Stimulated activated CD8-positive, alpha-beta memory T cell treated with anti-CD3 and anti-CD28 coated beads, Interleukin-4, amount 100 ng/mL, for 1 hour (primary cell): ENCODE measurements at places on chromosomes 1 and 21.

GRCh38 chr1:211643324-211644212 is 31.9 kb downstream of the NEK2 start:
- no peak for DNase-seq

DNA sequence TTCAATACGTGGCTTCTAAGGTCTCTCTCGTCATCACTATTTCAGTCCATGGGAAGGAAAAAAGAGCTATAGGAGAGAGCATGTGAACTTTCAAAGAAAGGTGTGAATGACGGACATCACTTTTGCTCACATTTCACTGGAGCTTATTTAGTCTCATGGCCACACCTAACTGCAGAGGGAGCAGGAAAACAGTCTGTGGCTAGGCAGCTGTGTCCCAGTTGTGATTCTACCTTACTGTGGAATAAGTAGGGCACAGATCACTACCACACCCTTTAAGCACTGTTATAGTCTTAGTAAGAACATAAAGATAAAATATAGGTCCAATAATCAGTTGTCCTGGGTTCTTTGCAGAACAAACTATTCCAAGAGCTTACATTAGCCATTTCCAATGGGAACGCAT is 192.9 kb downstream of the NRIP1 start:
- DNase-seq, result no peak

DNA sequence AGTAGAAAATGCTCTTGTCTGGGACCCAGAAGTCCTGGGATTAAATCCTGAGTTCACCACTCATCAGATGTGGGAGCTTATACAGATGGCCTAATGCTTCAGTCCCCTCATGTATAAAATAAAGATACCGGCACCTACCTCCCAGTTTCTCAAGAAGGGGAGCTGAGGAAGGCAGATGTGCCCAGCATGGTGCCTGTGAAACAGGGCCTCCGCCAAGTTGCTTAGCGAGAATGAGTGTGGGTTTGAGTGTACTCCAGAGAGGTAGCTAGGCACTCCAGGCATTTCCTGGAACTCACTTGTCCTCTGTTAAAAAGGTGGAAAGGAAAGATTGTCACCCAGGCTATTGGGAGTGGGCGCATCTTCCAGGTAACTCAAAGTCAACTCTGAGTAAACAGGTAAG is 37.8 kb downstream of the IER5 start:
- no peak for DNase-seq

GRCh38 chr1:12230549-12231275 is 882 bp downstream of the VPS13D start:
- DNase-seq, result no peak

DNA sequence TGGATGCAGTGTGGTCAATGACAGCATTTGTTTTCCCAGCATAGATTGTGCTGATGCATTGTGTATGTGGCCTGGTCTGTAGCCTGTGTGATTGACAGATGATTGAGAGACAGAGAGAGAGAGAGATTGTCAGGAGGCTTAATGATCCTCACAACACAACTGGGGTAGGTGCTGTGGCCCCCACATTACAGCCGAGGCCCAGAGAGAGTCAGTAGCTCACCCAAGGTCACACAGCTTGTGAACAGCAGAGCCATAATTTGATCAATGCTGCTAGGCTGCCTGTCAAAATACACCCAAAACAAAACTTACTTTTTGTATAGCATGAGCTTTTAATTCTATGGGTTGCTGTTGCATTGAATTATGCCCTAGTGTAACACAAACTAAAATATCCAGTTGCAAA is 20.2 kb upstream of the ETS2 start:
- DNase-seq, result no peak

DNA sequence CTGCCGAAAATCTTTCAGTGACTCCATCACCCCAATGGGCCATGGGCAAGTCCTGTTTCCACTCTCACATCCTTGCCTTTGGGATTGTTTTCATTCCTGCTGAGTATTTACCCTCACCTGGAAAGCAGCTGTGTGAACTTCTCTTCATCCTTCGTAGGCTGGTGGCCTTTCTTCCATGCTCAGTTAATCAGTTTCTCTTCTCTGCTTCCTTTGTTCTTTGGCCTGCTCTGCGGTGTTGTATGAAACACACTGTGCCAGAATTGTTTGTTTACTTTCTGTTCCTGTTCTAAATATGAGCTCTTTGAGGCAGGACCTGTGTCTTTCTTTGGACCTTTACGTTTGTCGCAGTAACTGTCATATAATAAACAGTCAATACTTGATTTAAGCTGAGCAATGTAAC is 48.6 kb downstream of the ITSN1 start:
- no peak for DNase-seq

DNA sequence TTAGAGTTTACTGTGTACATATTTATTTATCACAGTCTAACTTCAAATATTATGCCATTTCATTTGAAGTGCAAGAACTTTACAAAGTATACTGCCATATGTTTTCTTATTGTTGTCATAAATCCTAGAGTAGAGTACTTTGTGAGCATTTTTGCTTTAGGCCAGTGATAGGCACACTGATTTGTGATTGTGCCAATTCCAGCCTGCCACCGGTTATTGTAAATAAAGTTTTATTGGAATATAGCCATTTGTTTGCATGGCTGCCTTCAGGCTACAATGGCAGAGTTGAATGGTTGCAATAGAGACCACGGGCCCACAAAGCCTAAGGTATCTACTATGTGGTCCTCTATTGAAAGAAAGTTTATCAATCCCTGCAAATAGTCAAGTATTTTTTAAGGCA is 175.8 kb upstream of the GALNT2 start:
- DNase-seq, result no peak

- no peak for DNase-seq
These were observed 1048.7 kb downstream of the ADGRL2 start for GRCh38 chr1:82849460-82849859.

GRCh38 chr1:226041419-226041818 is 21.1 kb upstream of the H3-3A start:
- no peak for DNase-seq

- DNase-seq, result no peak
These were observed 6.3 kb upstream of the LYST start for GRCh38 chr1:235873045-235873444.

- no peak for DNase-seq
These were observed 29.8 kb upstream of the NLRP3 start for GRCh38 chr1:247386217-247386616.
